ENCODE measurements at places on chromosomes 16 and 17.

GRCh38 chr17:47894498-47895346 is 1.3 kb upstream of the SP2 start:
- DNase-seq: no peak

DNA sequence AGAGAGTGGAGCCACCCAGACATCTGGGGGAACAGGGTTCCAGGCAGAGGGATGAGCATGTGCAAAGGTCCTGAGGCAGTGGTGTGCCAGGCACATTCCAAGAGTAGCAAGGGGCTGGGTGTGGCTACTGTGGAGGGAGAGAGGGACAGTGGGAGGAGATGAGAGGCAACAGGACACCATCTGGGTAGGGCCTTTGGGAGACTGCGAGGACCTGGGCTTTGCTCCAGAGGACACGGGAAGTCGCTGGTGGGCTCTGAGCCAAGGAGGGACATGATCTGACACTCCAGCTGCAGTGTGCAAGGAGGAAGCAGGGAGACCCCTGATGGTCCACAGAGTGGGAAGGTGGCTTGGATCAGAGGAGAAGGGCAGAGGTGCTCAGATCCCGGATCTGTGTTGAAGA is 56.7 kb upstream of the MED9 start:
- no peak for DNase-seq

DNA sequence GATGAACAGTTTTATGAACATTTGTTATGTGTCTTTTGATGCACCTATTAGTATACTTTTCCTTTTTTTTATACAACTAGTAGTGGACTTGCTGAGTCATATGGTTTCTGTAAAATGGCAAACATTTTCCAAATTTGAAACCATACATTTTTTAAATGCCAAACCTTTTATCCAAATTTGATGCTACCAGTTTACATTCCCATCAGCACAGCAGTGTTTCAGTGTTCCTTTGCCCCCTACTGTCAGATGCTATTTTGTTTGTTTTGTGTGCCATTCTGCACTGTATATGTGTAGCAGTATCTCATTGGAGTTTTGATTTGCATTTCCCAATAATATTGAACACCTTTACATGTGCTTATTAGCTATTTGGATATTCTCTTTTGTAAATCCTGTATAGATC is 219.4 kb downstream of the TANC2 start:
- no peak for DNase-seq

GRCh38 chr17:61128661-61129115 is 271.0 kb upstream of the TBX2 start:
- no peak for DNase-seq

- no peak for DNase-seq
These were observed 176.6 kb downstream of the RAB11FIP4 start for GRCh38 chr17:31568121-31568520.

DNA sequence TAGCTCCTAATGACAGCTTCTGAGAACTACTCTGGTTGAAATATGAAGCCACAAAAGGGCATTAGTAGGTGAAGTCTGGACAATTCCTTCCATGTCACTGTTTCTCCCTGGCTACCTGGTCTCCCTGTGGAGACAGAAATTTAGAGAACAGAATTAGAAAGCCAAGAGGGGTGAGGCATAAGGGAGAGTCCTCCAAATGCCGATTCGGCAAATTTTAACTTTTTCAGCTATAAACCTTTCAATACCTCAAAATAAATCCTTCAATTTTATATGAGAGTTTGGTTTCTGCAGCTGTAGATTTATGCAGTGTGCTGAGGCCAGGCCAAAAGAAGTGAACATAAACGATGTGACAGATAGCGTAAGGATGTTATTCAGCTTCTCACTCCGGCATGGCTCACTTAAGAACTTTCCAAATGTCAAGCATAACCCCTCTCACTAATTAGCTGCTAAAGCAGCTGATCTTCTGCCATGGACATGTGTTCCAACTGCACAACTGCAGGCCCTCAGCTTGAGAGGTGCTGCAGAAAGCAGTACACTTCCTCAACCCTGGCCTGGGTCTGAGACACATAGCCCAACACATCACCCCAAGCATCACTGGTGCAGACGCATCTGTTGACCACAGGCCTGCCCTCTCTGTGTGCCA is 247.9 kb upstream of the SOX9 start:
- DNase-seq: peak; percentile 54

DNA sequence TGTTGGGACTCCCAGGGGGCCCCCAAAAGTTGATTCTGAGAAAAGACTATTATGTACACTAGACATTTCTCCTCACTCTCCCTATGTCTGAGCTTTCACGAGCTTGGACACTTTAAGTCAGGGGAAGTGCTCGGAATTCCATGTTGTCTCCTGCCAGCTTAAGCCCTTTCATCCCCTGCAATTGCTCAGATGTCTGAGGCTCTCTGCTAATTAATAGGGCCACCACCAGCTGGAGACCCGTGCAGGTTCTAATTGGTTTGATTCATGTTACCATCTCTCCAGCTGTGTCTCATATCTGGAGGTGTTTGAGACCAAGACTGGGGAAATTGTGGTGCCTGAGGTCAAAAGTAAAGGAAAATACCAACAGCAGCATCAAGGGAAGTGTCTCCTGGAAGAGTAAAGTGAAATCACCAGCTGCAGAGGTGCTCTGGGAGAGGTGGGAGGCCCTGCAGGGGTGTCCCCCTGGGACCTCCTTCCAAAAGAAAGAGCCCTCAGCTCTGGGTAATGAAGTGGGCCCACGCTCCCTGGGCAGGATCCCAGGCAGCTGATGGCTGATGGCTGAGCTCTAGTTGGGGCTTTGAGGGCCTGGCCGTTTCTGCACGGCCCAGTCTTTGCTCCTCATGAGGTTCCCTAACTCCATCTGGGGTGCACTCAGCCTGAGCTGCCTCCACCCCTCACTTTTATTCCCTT is 5.8 kb upstream of the UTS2R start:
- DNase-seq: no peak

GRCh38 chr16:4131621-4132020 is 15.4 kb upstream of the ADCY9 start:
- no peak for DNase-seq

DNA sequence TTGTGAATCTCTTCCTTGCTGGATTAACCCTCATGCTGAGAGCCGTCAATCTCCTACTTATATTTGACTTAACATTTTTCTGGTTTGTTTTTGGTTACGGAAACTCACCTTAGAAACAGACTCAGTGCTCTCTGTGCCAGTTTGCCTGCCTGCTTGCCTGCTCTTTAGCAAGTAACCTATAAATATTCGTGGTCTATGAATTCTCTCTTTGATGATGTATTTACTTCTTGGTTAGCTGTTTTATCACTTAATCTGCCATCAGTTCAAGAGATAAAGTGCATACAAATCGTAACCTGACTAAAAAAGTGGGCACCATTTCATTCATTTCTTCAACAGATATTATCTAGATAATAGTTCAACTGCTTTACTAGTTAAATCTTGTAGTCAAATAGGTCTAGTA is 26.7 kb downstream of the CYB5B start:
- DNase-seq: no peak

DNA sequence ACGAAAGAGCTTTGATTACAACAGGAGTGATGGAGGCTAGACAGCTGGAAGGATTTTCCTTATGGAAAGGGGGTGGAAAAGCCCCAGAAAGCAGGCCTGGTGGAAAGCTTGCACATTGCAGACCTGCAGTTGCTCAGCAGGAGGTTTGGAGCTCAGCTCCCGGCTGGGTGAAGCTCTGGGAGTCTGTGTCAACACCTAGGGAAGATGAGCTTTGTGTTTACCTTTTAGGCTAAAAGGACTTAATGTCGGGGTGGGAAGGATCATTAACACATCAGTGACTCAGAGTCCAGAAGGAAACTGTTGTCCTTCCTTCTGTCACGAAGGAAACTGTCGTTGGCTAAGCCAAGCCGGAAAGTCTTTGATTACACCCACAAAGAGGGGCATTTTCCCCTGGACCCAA is 48.2 kb downstream of the RAP1GAP2 start:
- DNase-seq: no peak

- DNase-seq: no peak
These were observed 76.0 kb downstream of the WIPI1 start for GRCh38 chr17:68381076-68381900.

GRCh38 chr17:18186627-18186982 is 3.0 kb downstream of the ALKBH5 start:
- DNase-seq: peak; percentile 55

GRCh38 chr16:75217389-75217851 is 1.4 kb upstream of the CTRB1 start:
- DNase-seq: no peak

- DNase-seq: no peak
These were observed 31.7 kb downstream of the SOCS1 start for GRCh38 chr16:11224096-11224893.

DNA sequence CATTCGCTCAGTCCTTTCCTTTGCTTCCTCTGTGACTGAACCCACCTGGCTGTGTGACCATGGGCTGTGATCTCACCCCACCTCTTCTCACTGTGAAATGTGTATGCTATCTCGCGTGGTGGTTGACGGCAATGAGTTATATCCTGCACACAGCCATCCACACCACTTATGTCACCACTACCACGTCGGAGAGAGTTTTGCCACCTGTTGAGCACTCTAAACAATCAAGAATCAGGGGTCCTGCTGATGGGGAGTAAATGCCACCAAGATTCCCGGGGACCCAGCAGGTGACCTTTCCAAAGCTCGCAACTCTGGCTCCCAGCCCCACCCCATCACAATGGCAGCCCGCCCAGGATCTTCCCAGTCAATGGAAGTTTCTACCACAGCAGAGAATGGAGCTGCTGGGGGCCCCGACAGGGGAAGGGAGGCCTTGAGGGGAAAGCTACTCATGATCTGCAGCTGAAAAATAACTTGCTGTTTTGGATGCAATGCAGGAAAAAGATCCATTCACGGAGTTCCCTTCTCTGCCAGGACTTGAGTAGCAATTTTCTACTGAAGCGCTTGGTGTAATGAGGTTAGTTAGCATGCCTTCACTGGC is 26.2 kb upstream of the RCVRN start:
- peak; percentile 42 for DNase-seq

GRCh38 chr17:78831688-78832540 is 8.7 kb downstream of the USP36 start:
- DNase-seq: no peak

DNA sequence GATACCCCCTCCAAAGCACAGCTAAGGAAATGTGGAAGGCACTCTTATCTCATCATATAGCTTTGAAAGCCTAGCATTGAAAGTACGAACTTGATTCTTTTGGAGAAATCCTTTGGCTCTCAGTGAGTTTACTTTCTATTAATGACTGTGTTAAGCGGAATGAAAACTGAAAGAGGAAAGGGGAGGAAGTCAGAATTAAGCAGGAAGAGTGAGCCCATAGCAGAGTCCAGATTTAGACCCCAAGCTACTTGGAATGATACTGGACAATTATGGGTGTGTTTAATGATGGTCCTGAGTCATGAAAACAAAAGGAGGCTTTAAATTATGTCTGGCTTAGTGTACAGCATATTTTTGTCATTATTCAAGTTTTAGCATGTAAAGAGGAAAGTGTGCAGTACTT is 42.2 kb downstream of the TENT4B start:
- DNase-seq: no peak

- no peak for DNase-seq
These were observed 150.6 kb downstream of the RPTOR start for GRCh38 chr17:80694992-80695912.

DNA sequence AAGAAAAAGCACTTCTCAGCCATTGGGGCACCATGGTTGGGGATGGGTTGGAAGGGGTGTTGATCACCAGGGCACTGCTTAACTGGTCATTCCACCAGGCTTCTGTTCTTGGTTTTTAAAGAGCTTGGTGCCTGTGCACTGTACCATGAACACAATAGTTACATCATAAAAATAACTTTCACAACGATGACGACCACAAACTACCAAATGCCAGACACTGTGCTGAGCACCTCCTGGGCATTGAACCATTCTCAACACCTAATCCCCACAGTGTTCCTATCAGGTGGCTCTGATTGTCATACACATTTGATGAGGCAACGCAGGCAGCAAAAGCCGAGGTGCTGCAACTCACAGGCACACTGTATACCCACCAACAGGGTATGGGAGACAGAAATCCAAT is 208.0 kb downstream of the FOXL1 start:
- no peak for DNase-seq

DNA sequence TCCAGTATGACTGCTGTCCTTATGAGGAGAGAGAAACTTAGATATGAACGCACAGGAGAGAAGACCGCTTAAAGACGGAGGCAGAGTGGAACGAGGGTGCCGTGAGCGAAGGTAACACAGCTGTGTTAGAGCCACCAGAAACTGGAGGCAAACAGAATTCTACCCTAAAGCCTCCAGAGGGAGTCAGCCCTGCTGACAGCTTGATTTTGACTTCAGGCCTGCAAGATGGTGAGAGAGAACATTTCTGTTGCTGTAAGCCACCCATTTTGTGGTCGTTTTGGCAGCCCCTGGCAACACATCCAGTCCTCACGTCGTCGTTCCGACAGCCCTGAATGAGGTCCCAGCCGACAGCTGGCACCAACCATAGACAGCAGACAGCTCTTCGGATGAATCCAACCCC is 2.8 kb upstream of the SPATA2L start:
- DNase-seq: no peak

GRCh38 chr17:69593716-69594115 is 179.2 kb downstream of the MAP2K6 start:
- DNase-seq: no peak

- DNase-seq: no peak
These were observed 23.7 kb downstream of the ZNRF1 start for GRCh38 chr16:75022567-75022966.

GRCh38 chr16:57016831-57017230 is 27.5 kb downstream of the NLRC5 start:
- no peak for DNase-seq

GRCh38 chr16:89602273-89602951 is 11.0 kb upstream of the DPEP1 start:
- DNase-seq: no peak

DNA sequence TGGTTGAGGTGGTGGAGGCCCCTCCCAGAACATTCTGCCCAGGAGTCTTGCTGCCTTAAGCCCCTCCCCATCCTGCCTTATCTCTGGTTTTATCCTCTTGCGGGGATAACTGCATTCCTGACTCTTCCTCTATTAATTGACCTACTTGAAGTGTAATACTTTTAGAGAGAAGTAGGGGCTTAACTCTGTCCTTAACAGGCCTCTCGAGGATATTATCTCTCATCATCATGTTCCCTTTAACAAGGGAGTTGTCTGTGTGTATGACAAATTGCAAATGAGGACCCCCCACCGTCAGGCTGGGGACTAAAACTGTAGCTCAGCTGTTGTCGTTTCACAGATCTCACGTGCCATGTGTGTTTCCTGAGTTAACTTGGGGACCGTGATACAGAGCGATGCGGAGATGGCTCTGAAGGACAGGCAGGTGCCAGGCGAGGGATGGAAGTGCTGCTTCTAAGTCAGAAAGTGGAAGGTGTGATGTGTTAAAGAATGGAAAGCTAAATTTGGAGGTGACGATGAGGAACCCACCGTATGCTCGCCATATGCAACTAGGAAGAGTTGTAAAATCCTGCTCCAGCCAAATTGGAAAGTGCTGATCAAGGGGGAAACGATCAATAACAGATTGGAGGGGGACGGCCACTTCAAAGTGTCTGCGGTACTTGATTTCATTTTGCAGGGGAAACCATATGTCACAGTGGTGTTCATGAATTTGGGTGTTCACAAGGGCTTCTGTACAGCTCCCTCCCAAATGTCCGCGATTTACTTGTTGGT is 106.3 kb downstream of the RPTOR start:
- no peak for DNase-seq

All from hindlimb muscle (tissue), 1 donor.